ENCODE measurements at places on chromosomes 6 and 20. TPM values are rescaled to one million over a fixed set of nuclear protein-coding genes. Genes with fewer than 3 reads are reported as not detected.

TCF21 gene
- total RNA-seq = 119 TPM

FAM83B gene
- total RNA-seq = 0.91 TPM

FOXF2 gene
- total RNA-seq = 106 TPM

ACTL10 gene
- 1.4 TPM for total RNA-seq

SMPD2 gene
- 10.6 TPM for total RNA-seq

SPATA25 gene
- total RNA-seq = 1.2 TPM

IP6K3 gene
- 6.6 TPM for total RNA-seq

MROH8 gene
- 0.39 TPM for total RNA-seq
